ENCODE measurements at places on chromosomes 16 and 17.

- DNase-seq: no peak
Observed at GRCh38 chr17:67478401-67479041, 101.4 kb downstream of the PITPNC1 start.

GRCh38 chr17:6994118-6994598 is 1.7 kb upstream of the ALOX12 start:
- DNase-seq: no peak

DNA sequence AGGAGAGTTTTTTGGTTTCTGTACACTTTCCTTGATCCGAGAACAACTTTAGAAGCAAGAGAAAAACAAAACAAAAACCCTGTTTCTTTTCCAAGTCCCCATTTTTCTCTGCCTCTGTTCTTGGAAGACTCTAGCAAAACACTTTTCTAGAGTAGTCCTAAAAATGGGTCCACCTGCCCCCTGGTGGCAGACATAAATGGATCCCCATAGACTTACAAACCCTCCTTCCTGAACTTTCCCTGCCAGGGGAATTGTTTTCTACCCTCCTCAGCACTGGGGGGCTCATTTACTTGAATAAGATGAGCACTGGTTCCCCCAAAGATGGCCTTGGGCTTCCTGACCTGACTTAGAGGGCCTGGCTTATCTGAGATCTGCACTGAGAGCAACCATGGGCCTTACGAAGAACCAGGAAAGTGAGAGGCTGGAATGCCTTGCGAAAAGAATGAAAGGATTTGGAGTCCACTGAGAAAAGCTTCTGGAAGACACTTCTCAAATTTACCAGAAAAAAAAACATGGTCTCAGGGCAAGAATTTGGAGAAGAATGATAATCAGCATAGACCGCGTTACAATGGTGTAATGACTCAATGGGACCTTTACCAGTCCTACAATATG is 48.0 kb upstream of the CDYL2 start:
- DNase-seq: no peak

DNA sequence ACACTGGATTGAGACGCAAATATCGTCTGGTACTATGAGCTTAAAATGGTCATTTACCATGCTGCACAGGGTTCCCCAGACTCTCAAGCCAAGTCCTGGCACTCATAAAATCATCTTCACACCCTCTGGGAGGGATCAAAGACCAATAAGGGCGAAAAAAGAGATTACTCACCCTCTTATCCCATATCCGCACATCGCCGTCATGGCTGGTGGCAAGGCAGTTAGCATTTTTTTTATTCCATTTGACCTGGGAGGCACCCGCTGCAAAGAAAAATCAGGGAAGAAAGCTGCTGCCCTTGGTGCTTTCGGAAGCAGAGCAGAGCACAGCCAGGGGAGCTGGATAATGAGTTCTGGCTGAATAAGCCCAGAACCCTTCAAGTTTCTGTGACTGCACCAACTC is 42.4 kb downstream of the WDR59 start:
- no peak for DNase-seq

- DNase-seq: no peak
Observed at GRCh38 chr17:64692187-64692586, 30.1 kb upstream of the SMURF2 start.

DNA sequence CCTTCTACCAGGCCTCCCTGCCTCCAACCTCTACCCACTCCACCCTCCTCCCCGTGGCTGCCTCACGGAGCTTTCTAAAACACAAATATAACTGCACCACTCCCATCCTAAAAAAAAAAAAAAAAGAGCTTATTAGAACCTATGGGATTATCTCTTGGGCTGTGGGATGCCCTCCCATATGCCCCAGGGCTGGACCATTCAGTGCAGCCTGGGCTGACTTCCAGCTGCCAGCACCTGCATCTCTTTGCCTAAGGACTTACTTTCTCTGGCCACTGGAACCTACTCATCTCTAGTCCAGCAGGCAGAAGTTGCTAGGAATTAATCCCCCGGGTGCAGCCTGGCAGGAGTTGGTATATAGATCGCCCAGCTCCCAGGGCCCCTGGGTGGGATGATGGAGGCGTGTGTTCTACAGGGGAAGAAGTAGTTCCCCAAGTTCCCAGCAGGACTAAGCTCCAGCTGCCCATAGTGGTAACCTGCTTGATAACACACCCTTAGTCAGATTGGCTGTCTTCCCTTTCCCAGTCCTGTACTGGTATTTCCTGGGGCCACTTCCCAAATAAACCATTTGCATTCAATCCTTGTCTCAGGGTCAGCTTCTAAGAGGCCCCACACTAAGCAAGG is 10.3 kb downstream of the MPP3 start:
- no peak for DNase-seq

DNA sequence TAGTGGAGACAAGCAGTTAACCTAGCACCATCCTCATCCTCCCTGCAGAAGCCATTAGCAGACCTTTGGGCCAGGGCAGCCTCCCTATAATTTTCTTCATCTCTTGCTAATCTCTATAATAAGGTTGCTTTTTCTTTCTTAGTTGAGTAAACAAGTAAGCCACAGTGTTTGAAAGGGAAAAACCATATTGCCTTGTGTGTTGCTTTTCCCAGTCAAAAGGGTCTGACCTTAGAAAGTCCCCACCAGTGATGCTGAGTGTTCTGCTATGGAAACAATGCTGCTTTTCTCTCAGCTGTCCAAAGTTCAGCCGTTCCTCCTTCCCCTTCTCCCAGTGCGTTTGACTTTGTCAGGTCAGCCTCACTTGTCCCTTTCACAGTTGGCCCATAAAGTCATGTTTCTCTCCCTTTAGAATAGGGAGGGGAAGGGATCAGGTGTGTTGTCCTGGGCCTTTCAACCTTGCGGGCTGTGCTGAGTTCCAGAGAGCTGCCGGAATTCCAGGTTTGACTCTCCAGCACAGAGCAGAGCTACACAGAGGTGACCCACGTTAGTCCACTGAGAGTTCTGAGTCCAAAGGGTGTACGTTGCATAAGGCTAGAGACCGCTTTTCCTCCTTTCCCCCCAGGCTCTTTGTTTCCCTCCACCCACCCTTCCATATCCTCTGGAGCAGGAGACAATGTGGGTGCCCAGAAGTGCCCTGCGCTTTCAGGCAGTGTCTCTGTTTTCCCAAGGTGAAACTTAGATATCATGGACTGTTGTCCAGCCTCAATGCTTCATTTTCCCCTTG is 15.9 kb upstream of the CLEC18C start:
- DNase-seq: no peak

GRCh38 chr16:67275321-67275720 is 4.0 kb upstream of the PLEKHG4 start:
- no peak for DNase-seq

DNA sequence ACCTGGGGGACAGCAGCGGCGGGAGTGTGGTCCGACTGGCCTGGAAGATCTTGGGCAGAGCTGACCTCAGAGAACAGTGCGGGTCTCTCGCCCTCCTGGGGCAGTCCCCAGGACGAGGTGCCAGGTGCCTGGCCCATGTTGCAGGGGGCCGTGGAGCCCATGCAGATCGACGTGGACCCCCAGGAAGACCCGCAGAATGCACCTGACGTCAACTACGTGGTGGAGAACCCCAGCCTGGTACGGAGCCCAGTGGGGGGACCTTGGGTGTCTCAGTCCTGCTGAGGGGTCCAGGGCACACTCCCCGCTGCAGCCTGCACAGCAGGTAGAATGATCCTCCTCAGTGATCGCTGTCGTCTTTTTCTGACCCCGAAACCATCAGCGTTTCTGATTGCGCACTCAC is 1.4 kb downstream of the GPS1 start:
- DNase-seq: no peak

DNA sequence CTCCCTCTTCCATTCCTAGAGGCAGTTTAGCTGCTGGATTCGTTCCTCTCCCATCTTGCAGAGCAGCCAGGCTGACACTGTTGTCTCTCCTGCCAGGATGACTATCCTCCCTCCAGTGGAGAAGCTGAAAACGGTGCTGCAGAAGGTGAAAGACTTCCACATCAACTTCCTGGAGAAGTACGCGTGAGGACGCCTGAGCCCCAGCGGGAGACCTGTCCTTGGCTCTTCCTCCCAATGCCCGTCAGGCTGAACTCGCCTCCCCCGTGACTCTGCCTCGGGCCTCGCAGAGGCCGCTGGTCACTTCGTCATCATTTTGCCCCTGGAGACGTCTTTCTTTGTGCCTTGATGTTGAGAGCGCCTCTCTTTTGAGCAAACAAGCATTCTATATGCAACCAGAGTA is 44.6 kb downstream of the GPT2 start:
- no peak for DNase-seq

GRCh38 chr16:82980810-82981209 is 354.0 kb downstream of the CDH13 start:
- no peak for DNase-seq

DNA sequence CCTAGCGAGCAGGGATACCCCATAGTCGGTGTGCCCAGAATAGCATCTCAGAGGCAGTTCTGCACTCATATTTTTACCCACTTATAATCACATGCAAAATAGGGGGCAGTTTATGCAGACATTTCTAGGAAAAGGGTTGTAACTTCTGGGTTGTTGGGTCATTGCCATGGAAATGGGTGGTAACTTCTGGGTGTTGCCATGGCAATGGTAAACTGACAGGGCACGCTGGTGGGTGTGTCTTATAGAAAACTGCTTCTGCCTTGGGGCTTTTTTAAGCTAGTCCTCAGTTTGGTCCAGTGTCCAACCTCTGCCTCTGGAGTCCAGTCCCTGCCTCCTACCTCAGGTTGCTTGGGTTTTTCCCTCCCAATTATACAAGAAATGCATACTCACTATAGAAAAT is 7.4 kb upstream of the SPAG9 start:
- no peak for DNase-seq

DNA sequence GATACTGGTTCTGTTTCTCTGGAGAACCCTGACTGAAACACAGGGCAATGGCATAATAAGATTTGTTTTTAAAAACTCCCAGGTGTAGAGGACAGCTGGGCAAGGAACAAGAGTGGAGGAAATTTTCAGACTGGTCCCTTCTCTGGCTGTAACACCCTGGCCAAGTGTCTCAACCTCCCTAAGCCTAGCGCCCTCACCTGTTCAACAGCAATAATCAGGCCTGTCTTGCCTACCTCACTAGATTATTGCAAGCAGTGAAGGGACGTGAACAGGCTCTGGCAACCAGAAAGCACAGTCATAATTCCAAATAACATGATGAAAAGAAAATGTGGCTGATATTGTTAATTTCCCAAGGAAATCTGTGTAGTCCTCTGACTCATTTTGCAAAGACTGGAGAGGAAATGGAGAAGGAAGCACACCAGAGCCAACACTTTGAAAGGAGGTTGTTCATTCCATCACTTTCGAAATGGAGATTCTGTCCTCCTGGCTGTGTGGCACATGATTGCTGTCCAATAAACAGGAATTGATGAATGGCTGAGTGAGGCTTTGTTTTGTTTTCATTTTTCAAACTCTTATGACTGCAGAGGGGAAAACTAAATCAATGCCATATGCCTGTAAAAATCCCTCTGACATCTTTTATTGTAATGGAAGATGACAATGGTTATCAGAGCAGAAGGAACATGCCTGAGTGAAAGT is 87.5 kb upstream of the HLF start:
- no peak for DNase-seq

GRCh38 chr16:48820379-48820778 is 210.4 kb upstream of the N4BP1 start:
- no peak for DNase-seq

DNA sequence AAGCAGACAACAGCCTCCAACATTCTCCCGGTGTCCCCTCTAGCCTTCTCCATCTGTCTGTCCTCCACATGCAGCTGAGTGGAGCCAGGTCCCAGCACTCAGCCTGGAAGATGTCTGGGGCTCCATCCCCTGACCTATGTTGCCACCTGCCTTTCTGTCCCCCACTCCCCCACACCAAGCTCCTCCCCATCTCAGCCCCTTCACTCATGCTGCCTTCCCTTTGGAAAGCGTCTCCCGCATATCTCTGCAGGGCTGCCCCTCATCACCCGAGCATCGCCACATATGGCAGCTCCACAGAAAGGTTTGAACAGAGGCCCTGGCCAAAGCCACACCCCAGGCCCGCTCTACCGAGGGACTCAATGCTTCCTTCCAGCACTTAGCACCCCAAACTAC is 24.2 kb downstream of the NSMCE1 start:
- DNase-seq: no peak

GRCh38 chr17:46732160-46732559 is 86.3 kb downstream of the WNT3 start:
- no peak for DNase-seq

DNA sequence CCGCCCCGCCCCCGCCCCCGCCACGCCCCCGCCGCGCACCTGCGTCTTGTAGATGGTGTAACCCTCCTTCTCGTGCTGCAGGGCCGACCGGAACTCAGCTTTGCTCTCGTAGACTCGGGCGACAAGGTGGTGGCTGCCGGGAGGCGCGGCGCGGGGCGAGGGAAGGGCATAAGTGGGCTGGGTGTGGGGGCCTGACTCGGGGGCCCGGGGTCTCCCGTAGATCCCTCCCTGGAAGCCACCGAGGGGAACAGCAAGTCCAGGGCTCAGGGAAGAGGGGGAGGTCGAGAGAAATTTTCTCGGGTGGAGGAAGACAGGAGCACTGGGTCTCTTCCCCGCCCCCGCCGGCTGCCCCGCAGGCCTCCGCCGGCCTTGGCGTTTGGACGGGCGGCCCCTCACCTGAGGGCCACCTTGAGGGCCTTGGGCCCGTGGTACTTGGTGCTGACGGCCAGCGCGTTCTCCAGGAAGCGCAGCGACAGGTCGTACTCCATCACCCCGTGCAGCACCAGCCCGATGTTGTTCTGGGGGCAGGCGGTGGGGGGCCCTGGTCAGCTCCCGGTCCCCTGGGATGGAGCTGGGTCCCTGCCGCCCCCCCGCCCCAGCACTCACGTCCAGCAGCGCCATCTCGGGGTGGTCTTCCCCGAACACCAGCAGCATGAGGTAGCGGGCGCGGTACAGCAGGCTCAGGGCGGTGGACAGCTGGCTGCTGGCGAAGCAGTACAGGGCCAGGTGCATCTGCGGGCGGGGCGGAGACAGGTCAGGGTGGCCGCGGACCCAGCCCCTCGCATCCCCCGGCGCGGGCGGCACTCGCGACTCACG is 19.4 kb downstream of the CLUH start:
- no peak for DNase-seq

DNA sequence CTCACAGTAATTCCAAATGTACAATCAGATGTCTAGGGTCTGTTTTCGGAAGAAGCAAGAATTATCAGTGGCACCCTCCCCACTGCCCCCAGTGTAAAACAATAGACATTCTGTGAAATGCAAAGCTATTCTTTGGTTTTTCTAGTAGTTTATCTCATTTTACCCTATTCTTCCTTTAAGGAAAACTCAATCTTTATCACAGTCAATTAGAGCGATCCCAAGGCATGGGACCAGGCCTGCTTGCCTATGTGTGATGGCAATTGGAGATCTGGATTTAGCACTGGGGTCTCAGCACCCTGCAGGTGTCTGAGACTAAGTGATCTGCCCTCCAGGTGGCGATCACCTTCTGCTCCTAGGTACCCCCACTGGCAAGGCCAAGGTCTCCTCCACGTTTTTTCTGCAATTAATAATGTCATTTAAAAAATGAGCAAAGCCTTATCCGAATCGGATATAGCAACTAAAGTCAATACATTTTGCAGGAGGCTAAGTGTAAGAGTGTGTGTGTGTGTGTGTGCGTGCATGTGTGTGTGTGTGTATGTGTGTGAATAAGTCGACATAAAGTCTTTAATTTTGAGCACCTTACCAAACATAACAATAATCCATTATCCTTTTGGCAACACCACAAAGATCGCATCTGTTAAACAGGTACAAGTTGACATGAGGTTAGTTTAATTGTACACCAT is 59.7 kb downstream of the HLF start:
- no peak for DNase-seq

GRCh38 chr16:68216240-68216639 is 19.7 kb downstream of the ESRP2 start:
- no peak for DNase-seq

GRCh38 chr17:73192206-73192893 is 505 bp upstream of the COG1 start:
- peak; percentile 79 for DNase-seq

- no peak for DNase-seq
Observed at GRCh38 chr16:28596840-28597691, at the start of gene SULT1A2. TSS of gene SULT1A2 (minus strand) at chr16:28597050. CDS start at chr16:28595930, 1,120 bp downstream.

Measured in neuronal stem cell (in vitro differentiated cells).